ENCODE measurements at places on chromosomes 6 and 20.

DNA sequence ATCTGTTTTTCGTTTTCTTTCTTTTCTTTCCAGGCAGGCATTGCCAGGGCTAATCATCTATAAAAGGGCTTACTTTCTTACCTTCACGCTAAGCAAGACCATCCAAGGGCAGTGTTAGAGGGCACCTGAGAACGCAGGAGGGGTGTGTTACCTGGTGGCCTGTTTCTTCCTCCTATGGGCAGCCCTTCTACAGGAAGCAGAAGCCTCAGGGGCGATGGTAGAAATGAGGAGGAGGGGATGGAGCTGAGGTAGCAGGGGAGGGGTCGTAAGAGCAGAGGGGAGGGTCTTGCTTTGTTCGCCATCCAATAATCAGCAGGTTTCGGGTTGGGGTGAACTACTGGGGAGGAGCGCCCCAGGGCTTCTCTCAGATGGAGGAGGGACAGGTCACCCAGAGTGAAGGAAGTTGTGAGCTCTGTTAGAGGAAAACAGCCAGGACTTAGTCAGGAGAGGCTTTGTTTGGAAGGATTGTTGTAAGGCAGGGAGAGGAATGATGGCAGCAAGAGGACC is 1.5 kb upstream of the CCR6 start:
- DNase-seq = no peak

DNA sequence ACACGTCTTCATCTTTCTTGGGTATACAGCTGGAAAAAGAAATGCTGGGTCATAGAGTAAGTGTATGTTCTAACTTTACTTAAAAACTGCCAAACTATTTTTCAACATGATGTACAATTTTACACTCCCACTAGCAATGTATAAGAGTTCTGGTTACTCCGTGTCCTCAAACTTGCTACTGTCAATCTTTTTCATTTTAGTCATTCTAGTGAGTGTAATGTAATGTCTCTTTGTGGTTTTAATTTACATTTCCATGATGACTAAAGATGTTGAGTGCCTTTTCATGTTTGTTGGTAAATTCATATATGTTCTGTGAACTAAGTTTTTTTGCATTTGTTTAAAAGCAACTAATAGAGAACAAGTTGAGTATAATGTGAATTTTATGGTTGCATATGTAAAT is 43.9 kb downstream of the ATG5 start:
- DNase-seq = no peak

DNA sequence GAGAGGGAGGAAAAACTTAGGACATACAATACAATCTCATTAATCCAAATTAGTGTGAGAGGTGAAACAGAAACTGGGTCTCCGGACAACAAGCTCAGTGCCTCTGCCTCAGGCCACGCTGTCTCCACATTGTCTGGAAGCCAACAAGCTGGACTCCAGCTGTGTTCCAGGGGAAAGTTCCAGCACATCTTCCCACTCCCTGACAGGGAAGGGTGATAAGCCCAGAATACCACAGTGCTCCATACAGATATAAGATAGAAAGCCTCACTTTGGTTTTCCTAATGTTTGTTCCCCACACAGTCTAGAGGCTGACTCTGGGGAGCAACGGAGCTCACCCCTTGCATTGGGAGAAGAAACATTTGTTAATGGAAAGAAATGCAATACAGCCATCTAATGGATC is 117.1 kb upstream of the SPTLC3 start:
- DNase-seq = no peak

DNA sequence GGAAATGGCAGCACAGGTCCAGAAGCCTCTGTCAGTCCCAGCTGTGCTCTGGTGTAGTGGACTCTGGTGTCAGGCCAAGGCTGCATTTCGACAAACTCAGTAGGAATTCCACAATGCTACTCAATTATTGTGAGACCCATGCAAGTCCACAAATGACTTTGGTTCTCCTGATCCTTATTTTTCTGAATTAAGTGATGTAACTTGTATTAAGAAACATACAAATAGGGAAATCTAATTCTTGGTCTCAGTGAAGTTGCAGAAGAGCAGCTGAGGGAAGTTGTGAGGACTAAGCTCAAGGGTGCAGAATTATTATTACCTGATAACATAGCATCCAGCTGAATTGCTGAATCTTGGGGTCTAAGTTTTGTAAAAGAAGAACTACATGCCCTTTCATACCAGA is 116.8 kb downstream of the MAFB start:
- DNase-seq = no peak

DNA sequence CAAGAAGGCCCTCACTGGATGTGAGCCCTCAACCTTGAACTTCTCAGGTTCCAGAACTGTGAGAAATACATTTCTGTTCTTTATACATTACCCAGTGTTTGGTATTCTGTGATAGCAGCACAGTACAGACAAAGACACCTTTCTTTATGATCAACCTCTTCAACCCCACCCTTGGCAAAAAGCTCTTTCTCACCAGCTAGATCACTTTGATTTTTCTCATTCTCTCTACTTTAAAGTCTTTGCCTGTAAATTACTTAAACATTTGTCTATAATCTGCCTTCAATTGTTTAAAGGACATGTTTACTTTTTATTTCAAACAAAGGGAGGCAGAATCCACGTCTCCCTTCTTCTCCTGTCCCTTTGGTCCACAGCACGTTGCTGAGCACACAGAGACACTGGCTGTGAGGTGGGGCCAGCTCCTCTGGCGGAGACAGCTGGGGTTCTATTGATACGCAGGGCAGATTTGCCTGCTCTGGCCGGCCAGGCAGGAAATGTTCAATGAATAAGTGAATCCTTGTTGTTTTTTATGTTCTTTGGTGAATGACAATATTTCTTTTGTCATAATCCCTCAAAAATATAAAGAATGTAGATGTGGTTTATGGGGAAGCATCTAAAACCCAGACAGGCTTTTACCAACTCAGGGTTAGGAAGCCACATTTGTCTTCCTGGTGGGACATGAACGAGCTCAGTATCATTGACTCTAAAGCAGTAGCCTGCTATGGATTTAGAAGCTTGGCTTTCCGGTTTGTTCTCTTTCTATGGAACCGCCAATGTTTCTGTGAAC is 52.9 kb downstream of the NEDD9 start:
- no peak for DNase-seq

DNA sequence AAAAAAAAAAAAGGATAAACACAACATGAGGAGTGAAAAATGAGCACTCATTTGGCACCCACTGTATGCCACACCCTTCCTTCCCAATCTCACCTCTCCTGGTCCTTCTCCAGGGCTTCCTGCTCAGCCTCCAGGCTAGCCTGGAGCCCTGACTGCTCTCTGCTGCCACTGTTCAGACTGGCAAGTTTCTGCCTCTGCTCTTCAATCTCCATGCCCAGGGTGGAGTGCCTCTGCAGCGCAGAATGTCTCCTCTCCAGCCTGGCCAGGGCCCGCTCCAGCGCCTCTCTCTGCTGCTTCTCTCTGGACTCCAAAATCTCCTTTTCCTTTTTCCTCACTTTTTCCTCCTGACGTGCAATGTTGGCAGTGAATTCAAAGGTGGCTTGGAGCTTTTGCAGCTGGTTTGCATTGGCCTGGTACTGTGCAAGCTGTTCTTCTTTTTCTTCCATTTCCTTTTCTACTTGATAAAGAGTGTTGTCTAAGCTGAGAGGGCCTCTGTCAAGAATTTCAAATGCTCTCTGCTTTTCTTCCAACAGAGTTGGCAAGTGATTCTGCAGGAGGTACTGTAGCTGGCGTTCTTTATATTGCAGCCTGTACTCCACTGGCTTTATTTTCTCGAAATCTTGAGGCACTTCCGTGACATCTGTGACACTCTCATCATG is 194.4 kb downstream of the KIF16B start:
- no peak for DNase-seq

- no peak for DNase-seq
Observed at GRCh38 chr6:81895511-81896185, 143.2 kb upstream of the TENT5A start.

DNA sequence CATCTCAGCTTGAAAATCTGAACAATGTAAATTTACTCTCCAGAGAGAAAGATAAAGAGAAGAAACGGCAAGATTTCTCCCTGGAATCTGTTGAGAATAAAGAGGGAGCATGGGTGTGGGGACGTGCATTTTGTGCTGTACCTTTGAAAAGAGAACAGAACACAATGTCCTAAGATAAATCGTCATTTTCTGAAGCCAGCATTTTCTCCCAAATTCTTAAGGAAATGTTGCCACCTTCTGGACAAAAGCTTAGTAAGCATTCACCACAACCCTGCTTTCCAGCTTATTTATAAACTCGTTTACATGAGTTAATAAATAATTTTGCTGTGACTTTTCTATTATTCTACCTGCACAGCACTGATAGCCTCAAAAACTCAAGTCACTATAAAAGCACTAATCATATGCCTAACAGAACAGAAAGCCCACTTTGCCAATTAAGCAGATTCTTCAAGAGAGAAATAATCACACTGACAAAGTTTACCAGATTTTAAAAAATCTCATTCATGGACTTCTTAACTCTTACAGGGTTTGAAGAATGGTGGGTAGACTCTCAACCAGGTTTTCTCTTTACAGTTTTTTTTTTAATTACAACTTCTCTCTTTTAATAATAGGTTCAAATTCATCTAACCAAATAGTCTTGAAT is 155.8 kb downstream of the MBOAT1 start:
- no peak for DNase-seq

DNA sequence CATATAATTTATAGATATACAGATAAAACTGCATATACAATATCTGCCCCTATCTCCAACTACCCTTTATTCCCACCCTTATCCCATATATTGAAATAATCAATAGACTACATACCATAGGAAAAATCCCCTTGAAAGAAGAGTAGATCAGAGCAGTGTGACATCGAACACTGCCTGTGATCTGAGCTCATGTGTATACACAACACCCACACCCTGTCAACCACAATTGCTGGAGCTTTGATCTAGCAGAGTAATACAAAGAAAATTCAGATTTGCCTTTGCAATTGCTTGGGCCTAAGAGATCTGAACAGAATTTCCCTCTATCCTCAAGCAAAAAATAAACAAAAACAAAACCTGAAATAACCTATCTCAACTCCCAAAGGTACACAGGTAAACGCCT is 119.3 kb downstream of the ASCC3 start:
- DNase-seq = no peak

DNA sequence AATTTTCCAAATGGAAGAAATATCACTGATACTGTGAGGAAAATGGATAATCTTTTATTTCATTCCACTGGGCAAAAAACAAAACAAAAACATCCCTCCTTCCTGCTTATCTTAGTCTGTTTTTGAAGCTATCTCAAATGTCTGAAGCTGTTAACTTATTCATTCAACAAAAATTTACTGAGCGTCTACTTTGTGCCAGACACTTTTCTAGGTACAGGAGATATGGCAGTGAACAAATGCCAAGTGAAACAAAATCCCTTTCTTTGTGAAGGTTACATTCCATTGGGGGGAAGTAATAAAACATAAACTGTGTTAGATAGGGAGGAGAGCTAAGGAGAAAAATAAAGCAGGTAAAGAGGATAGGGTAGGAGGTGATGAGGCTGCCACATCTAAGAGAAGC is 47.5 kb downstream of the TNFRSF21 start:
- DNase-seq = no peak

GRCh38 chr6:30323806-30324205 is 2.9 kb upstream of the TRIM39 start:
- no peak for DNase-seq

DNA sequence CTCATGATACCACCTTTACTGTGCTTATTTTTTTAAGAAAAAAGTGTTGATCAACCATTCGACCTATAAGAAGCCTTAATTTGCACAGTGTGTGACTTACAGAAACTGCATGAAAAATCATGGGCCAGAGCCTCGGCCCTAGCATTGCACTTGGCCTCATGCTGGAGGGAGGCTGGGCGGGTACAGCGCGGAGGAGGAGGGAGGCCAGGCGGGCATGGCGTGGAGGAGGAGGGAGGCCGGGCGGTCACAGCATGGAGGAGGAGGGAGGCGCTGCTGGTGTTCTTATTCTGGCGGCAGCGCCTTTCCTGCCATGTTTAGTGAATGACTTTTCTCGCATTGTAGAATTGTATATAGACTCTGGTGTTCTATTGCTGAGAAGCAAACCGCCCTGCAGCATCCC is 15.6 kb upstream of the SLC22A1 start:
- no peak for DNase-seq

- no peak for DNase-seq
Observed at GRCh38 chr6:40249935-40250334, 315.7 kb upstream of the MOCS1 start.

DNA sequence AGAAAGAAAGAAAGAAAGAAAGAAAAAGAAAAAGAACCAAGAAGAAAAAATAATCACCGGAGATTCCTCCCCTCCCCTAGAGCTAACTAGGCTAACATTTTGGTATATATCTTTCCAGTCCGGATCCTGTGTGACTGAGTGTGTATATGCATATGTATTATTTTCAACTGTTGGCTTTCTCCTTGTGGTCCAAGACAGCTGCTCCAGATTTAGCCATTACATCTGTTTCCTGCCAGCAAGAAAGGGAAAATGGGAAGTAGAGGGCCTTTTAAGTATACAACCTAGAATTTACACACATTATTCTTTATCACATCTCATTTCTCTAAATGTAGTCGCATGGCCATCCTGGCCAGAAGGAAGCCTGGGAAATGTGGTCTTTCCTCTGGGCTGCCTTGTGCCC is 15.2 kb downstream of the SLC52A3 start:
- no peak for DNase-seq

DNA sequence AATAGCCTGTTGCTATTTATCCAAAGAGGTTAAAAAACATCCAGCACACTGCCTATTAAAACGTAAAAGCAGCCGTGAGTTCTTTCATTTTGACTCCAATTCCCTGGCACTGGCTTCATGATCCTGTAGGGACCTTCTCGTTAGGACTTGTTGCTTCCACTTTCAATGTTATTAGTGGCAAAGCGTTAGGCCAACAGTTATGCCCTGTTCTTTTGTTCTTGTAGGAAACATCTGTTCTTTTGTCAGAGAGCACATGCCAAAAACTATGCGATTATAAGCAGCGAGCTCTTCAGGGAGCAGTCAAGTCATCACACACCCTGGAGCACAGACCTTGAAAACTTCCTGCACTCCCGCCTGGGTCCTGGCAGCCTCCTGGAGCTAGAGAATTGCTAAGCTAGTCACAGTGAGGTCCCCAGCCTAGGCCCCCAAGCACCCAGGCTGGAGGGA is 609.5 kb upstream of the ARID1B start:
- no peak for DNase-seq

DNA sequence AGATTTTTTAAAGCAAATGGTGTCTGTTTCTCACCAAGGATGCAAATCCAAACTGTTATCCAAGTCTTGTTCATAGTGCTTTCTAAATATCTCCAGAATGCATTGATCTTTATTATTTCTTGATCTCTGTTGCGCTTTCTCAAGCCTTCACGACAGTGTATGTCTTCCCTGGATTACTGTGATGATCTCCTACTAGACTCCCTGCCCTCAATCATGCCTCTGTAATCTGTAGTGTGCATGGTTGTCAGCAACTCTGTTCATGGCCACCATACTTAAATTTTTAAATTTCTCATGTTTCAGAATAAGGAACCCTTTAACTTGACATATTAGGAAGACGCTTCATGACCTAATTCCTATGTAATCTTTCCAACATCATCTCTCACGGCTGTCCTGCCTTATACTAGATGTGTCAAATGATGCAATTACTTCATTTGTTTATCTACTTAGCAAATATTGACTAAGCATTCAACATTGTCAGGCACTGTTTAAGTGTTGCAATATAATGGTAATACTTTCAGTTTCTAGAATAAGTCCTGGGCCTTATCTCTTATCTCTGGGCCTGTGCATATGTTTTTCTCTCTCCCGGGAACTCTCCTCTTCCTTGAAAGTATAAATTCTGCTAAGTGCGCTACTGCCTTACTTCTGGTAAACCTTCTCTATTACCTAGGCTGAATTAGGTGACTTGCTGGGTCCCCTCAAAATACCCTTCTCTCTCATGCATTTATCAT is 25.6 kb upstream of the AHI1 start:
- DNase-seq = no peak

- no peak for DNase-seq
Observed at GRCh38 chr6:107603006-107603370, 113.1 kb downstream of the SOBP start.

GRCh38 chr20:22232473-22232872 is 351.9 kb downstream of the FOXA2 start:
- no peak for DNase-seq

Measured in stimulated activated CD4-positive, alpha-beta T cell treated with anti-CD3 and anti-CD28 coated beads, Interleukin-4, amount 100 ng/mL, for 48 hours (primary cell).